Bronchial smooth muscle cell (primary cell): ENCODE measurements at places on chromosomes 12 and 14. TPM values are rescaled to one million over a fixed set of nuclear protein-coding genes. Genes with fewer than 3 reads are reported as not detected.

Gene FSCB
- under 0.01 TPM in 1 of 2 replicates, not detected in the other for total RNA-seq

Gene OASL
- 0.17 and 0.47 TPM in 2 replicates for total RNA-seq

Gene KLRD1
- total RNA-seq = 0.09 and 0.16 TPM in 2 replicates

Gene TTC6
- total RNA-seq = under 0.01 TPM in 1 of 2 replicates, not detected in the other

Gene CD163
- total RNA-seq = not detected in 2 replicates

Gene CHMP4A
- 18.6 and 23.8 TPM in 2 replicates for total RNA-seq

Gene HOXC11
- total RNA-seq = not detected in 2 replicates

Gene GPN3
- 10.6 and 12.0 TPM in 2 replicates for total RNA-seq

Gene MYH6
- total RNA-seq = not detected in 2 replicates

Gene CISTR
- not detected in 2 replicates for total RNA-seq

Gene RILPL1
- 7.6 and 7.9 TPM in 2 replicates for total RNA-seq

Gene RNF212B
- not detected in 2 replicates for total RNA-seq

Gene SP1
- 19.4 and 23.3 TPM in 2 replicates for total RNA-seq

Gene CLEC9A
- total RNA-seq = not detected in 2 replicates

Gene KRT75
- total RNA-seq = not detected in 2 replicates

Gene FOXN4
- not detected in 2 replicates for total RNA-seq

Gene HOXC12
- total RNA-seq = not detected in 2 replicates

Gene C12orf50
- total RNA-seq = not detected in 2 replicates

Gene SCN8A
- total RNA-seq = 6.3 and 13.6 TPM in 2 replicates

Gene C14orf93
- 12.1 and 16.4 TPM in 2 replicates for total RNA-seq
